ENCODE measurements at places on chromosomes 11 and 22.

- no peak for DNase-seq
Measured at GRCh38 chr11:57397394-57397990, 7.0 kb upstream of the PRG2 start.

GRCh38 chr22:44459551-44459950, 38.5 kb downstream of the RTL6 start:
- no peak for DNase-seq

DNA sequence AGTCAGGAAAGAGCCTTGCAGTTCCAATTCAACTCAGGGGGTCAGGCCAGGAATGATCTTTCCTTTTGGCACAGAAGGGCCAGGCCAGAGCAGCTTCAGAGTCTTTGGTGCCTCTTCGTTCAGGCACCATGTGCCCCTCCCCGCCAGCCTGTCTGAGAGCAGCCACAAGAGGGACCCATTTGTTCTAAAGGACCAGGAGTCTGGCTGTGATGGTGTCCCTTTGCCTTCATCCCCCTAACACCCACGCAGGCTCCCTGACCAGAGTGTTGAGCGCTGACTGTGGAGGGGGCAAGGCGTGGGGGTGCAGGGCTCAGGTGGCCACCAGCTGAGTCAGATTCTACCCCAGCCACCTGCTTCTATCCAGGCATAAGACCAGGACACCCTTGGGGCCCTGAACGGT, 156.4 kb downstream of the TTC17 start:
- DNase-seq: no peak

GRCh38 chr11:9313648-9314290, 624 bp downstream of the TMEM41B start:
- peak; percentile 53 for DNase-seq

GRCh38 chr11:45334836-45335235, 48.7 kb upstream of the SYT13 start:
- DNase-seq: no peak

- peak; percentile 58 for DNase-seq
Measured at GRCh38 chr11:69642549-69642912, 1.6 kb downstream of the CCND1 start.

DNA sequence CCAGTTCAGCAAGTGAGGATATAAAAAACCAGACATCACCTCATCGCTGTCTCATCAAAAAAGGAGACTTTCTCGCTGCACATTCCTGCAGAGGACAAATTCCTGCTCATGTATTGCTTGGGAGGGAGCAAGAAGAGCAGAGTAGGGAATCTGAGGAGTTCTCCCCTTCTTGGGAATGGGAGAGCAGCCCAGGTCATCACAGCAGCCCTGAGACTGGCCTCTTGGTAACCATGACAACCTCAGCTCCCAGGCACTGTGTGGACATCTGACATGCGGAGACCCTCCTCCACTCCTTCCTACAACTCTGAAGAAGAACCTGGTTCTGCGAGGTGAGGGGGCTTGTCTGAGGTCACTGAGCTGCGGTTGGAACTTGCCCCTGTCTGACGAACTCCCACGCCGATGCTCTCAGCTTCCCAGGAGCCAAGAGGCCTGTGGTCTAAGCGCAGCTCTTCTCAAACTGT, 17.9 kb downstream of the RFPL1 start:
- no peak for DNase-seq

DNA sequence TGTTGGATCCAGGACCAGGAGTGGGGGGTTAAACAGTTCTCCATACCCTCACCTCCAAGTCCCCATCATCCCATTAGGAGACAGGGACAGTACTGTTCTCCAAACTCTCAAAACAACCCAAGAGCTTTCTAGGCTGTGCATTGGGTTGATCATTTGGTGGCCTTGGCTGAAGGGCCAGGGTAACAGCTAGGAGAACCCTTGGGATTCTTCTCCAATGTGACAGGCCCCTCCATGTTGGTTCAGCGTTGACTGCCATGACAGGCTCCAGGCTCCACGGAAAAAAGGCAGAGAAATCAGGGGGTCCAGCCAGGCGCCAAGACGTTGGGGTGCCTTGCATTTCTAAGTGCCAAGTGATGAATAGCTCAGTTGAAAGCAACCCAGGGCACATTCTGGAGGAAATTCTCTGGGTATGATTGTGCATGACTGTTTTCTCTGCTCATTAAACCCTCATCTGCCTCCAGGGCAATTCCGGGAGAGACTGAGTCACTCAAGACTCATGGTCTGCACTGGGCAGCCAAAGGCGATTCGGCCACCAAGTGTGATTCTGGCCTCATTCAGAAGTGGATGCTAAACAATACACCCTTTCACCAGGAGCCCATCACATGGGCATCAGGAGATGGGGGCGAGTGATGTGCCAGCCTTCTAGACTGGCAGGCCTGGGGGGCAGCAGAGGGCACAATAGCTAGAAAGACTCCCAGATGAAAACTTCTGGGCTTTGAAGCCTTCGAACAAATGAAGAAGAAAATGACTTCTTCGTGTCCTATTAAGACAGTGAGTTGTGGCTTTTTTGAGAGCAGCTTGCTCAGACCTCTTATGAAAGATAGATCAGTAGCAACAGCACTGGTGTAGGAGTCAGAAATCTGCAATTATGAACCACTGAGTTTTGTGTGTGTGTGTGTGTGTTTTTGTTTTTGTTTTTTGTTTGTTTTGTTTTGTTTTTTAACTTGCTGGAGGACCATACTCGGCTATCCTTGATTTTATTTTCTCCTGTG, 27.7 kb downstream of the CD44 start:
- peak; percentile 80 for DNase-seq

- DNase-seq: no peak
Measured at GRCh38 chr11:70596091-70596490, 197.8 kb downstream of the CTTN start.

- DNase-seq: no peak
Measured at GRCh38 chr11:79205786-79206185, 235.0 kb downstream of the TENM4 start.

GRCh38 chr22:44550711-44551491, 52.9 kb upstream of the RTL6 start:
- DNase-seq: peak; percentile 94

DNA sequence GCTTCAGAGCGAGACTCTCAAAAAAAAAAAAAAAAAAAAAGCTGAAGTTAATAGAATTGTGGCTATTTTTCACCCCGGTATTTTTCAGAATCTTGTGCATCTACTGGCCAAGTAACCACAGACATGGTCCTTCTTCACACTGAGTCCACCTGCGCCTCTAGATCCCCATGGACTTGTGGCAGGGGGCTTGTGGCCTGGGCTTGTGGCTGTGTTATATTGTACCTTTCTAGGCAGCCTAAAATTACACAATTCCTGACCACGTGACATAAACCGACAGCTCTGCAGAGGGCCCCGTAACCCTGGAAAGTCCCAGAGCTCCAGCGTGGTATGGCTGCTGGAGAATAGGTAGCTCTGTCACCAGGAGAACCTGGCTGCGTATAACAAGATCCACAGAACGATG, 10.9 kb upstream of the NAALADL1 start:
- DNase-seq: no peak

DNA sequence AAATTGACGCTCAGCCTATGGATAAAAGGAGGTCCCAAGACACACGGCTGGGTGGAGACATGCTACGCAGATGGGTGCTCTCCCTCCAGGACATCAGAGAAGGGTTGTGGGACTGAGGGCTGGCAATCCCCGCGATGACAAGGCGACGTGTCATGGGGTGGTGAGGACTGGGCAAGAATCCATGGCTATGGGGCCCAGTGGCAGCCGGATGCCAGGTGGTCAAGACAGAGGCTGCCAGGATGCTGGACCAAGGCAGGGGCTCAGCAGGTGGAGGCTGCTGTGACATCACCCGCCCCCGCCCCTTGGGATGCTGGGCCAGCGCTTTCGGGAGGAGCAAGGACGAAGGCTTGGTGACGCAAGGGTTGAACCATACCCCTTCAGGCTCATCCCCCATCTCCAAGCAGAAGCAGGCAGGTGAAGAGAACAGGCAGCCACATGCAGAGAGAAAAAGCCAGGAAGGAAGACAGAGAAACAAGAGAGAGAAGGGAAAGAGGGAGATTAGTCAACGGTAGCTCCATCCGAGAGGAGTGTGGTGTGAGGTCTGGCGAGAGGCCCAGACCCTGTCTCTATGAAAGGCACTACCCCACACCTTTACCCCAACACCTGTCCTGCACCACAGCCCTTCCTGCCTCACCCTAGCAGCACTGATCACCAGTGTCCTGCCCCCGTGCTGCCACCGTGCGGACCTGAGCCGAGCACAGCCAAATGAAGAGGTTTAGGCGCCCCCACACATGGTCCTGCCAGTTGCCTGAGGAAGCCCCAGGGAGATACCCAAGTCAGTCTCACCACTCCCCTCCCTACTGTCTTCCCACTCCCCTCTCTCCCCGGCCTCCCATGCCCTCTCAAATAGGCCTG, 24.1 kb upstream of the RASL10A start:
- DNase-seq: no peak

DNA sequence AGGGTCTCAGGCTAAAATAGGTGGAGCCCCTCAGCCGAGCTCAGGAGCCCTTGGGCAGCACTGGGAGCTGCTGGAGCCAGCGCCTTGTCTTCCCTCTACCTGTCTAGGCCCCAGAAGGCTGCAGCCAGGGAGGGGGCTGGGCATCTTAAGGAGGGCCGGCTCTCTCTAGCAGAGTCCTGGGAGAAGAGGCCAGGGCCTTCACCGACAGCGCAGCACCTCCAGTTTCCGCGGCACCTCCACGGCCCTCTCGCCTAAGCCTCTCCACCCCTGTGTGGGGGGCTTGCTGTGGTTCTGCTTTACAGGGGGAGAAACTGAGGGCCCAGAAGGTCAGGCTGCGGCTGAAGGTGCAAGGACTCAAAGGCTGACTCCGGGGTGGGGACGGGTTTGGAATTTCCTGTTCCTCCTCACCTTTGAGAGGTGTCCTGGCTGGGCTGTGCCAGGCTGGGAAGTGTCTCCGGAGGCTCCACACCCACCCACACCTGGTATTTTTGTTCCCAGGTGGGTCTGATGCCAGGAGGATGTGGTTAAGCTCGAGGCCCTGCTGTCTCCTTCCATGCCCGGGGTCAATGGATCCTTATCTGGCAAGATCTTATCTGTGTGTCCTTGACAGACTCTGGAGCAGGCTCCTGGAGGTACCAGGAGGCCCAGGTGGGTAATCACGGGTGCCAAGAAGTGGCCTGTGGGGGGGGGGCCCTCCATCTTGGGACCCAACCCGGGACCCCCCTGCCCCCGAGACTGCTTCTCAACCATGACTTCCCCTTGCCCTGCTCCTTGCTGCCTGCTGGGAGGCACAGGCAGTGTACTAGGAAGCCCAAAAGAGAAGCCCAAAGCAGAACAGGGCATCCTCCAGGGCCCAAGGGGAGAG, 95.3 kb upstream of the FGF3 start:
- DNase-seq: no peak

Data from GM03348 (cell line).